Non-pigmented ciliary epithelial cell (primary cell): ENCODE measurements at places on chromosomes 2 and 18.

GRCh38 chr18:64233851-64234250 lies 85.0 kb upstream of the LINC00305 start:
- DNase-seq = no peak

DNA sequence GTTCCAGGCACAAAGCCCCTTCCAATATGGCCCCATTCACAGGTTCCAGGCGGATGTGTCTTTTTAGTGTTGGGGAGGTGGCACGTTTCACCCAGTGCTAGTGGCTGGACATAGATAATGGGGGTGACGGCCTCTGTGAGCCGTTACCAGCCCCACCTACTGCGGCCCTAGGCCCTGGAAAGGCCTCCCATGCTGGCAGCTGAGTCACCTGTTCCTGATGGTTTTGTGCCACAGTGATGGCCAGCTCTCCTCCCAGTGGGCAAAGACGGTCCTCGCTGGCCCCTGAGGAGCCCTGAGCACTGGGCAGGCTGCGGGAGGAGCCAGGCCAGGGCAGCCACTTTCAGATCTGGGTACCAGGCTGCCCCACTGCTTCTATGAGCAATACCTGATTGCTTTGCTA lies 40.0 kb upstream of the GPC1 start:
- no peak for DNase-seq

GRCh38 chr18:76679945-76680344 lies 142.4 kb upstream of the ZNF236 start:
- DNase-seq = no peak

- no peak for DNase-seq
Observed at GRCh38 chr2:152486737-152487400, 151.9 kb downstream of the FMNL2 start.

GRCh38 chr2:207725873-207726578 lies 14.6 kb downstream of the CCNYL1 start:
- no peak for DNase-seq

DNA sequence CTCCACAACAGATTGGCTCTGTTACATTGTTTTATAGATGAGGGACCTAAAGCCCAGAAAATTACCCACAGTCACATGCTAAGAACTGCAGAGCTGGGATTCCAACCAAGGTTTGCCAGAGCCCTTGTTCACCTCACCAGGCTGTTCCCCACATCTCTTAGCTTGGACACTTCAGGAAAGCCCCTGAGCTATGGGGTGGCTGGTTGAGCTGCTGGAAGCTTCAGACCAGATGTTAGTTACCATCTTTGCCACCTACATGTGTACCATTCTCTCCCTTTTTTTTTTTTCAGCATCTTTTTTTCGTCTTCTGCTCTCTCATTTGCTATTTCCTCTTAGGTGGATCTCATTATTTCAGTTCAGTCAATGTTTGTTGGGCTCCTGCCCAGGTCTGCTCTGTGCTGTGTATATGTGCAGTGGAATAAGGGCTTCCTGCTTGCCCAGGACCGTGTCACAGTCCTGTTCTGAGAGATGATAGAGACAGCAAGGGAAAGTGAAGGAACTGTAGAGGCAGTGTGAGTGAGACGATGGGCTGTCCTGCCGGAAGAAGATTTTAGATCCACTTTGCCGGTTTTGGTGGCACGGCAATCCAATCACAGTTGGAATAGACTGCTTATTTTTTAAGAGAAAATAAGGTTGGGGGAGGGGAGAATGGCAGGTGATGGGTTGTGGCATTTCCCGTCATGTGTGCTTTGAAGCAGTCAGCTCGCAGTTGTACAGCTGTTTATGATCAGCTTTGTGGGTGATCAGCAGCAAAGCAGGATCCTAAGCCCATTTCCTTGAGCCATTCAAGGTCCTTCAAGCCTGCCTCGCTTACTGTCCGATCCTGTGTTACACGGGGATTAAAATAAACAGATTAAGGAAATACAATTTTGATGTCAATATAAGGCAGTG lies 152.6 kb downstream of the RTN4 start:
- DNase-seq = no peak

DNA sequence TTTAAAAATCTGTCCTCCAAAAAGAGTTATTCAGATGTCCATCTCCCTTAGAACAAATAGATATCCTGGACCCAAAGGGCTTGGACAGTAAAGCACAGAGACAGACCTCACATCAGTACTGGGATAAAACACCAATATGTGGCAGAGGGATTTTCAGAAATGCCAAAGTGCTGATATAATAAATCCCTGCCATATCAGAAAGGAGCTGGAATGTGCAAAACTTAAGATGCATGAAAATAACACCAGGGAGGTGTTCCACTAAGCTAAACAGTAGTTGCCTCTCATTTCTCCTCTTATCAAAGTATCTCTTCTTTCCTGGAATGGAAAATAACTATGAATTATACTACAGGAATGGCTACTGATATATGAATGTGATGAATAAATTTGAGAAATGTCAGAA lies 13.2 kb downstream of the USP40 start:
- no peak for DNase-seq

DNA sequence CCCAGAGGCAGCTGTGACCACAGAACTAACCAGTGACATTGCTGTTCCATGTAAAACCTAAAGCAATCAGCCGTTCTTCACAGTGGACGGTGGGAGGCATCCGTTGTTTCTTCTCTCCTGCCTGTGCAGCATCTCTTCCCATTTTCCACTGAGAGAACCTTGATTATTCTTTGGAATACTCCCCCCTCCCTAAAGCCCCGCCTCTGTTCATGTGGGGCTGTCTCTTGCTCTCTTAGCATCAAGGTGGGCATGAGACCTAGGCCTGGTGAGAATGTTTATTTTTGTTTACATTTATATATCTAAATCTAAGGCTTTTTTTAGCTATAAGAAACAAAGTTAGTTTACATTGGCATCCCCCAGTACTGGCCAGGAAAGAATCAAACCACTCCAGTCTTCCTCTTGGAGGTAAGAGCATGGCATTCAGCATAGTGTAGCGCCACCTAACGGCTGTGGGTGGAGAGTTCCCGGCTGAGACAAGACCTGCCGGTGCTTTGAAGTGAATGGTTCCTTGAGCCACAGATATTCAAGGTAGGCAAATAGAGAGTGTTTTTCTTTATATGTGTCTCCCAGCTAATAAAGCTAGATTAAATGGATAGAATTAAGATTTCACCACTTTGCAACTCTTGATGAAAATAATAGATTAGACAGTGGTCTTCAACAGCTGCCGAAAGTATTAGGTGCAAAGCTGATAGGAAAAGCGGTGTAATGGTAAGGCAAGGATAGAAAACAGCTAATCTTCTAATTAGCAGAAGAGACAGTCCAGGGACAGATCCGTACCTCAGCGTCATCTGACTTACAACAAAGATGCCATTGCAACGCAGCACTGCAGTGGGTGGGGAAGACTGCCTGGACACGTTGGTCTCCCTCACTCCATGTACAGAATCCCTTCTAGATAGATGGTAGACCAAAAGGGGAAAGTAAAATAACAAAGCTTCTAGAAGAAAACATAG lies 219.6 kb upstream of the RAB12 start:
- peak; percentile 48 for DNase-seq

GRCh38 chr2:112149866-112150435 lies 11.8 kb downstream of the FBLN7 start:
- no peak for DNase-seq

GRCh38 chr2:240250150-240250984 lies 109.9 kb upstream of the OTOS start:
- DNase-seq = no peak

DNA sequence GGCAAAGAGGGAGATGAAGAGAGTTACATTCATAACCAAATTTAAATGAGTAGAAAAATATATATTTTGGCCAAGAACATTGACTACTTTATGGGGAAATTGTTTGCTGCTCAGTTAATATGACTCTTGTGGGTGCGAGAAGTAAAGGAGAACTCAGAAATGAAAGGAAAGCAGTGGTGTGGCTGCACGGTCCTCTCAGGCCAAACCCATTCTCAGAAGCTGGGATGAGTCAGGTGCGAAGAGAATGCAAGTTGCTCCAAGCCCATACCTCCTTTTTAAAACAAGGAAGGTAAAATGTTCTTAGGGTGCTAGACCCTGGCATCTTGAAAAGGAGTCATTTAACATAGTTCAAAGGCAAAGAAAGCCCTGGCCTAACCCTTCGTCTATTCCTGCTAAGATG lies 258.6 kb downstream of the RAD51AP2 start:
- DNase-seq = no peak

GRCh38 chr2:3768960-3769765 lies 65.8 kb downstream of the DCDC2C start:
- DNase-seq = no peak

- DNase-seq = no peak
Observed at GRCh38 chr2:105571445-105571987, 172.7 kb upstream of the FHL2 start.

GRCh38 chr2:205808486-205809121 lies 126.3 kb downstream of the NRP2 start:
- no peak for DNase-seq

DNA sequence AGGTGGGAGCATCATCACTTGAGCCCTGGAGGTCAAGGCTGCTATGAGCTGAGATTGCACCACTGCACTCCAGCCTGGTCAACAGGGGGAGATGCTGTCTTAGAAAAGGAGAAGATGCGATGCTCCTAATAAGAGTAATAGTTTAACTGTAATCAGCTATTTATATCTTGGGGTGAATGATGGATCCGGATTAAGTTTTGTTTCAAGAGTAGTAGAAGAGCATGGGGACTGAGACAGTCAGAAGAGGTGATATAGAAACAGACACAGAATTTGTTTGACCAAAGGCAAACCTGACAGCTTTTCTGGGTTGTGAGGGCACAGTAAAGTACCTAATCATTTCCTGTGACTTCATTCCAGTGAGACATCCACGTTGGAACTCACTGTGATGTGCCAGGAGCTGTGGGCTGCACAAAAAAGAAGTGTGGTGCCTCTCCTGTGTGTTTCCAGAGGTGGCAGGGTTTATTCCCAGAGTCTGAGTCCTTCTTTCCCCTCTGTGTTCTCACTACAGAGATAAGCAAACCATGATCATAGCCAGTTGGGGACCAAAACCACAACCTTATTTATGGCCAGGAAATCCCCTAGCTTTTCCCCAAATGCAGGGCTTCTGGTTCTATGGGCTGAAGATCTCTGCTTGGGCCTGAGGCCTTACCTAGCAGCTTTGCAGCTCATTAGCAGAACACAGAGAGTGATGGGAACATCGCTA lies 113.7 kb downstream of the XRCC5 start:
- DNase-seq = no peak

- DNase-seq = no peak
Observed at GRCh38 chr2:62854600-62855514, 149.3 kb downstream of the EHBP1 start.

DNA sequence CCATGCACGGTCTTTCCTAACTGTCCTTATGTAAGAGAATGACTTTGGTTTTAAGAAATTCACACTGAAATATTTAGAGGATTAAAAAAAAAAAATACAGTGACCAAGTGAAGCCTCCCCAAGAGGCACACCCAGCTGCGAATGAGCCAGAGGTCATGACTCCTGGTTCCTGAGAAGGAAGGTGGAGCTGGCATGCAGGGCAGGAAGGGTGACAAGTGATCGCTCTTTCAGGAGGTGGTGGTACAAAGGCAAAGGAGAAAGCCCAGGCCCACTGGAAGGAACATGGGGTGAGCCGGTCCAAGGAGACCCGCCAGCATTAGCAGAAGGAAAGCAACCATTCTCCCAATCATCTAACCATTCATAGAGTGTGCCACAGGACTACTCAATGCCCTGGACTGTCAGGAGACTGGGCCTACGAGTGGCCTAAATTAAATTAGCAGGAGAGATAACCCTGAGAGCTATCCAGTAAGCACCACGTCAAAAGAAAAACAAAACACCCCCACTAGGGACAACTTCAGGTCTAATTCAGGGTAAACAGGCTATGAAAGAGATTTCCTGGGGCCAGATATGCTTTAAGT lies 7.8 kb downstream of the INO80C start:
- no peak for DNase-seq

GRCh38 chr2:70596739-70597138 lies 43.1 kb upstream of the TGFA start:
- DNase-seq = no peak

DNA sequence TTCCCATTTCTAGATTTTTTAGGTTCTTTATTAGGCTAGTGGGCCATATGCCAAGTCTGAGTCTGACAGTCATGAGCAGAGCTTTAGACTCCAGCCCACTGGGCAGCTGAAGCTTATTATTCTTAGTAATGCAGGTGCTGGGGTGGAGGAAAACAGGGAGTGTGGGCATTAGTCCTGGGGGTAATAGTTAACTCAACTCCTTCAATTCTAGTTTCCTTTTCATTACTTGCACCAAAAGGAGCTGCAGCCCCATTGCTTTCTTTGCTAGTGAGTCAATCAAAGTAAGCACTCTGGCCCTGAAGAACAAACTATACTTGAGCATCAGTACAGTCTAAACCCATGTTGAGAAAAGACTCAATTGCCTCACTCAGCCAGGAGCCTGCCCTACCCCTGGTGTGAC lies 35.5 kb downstream of the ICOS start:
- no peak for DNase-seq

DNA sequence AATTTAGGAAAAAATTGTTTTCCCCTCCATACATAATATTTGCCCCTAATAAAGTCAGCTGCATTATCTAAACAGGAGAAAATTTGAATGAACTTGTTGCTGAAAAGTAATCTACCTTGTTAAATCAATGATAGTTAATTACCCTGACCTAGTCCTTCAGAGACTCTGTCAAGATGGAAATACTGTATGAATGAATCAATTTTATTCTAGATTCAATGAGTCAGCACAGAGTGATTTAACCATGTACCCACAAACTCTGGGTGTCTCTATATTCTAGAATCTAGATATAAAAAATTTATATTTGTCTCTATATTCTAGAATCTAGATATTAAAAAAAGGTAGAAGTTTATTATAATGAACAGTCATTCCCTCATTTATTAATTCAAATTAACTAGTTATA lies 36.2 kb downstream of the NDUFAF7 start:
- DNase-seq = no peak

DNA sequence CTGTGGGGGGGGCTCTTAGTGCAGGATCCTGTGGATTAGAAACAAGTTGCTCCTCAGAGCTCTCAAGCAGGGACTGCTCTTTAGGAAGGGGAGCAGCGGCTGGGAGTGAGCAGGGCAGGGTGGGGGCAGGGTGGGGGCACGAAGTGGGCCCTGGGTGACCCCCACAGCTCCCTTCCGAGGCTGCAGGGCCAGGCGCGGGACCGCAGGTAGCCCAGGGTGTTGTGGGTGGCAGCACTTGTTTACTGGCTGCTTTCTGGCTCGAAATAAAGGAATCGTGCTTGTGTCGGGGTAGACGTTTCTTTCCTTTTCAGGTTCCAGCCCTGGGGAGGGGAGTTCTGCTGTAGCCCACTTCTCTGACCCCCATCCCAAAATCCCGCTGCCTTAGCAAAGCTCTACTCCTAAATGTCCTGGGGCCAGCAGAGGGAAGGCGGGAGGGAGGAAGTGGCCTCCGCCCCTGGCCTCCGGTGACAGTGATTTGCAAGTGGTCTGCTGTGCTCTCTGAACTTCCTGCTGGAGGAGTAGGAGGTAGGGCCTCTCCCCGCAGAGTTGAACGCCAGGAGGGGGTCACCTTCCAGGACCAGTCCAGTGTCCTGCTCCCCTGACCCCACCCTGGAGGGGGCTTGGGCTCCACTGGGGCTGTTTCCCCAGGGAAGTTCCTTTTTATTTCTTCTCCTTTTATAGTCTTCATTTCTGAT lies 8.3 kb downstream of the NEU4 start:
- no peak for DNase-seq
